Cerebellum (tissue), 4 donors: ENCODE measurements at places on chromosomes 6 and 20.

GRCh38 chr20:38855356-38855755, 49.9 kb downstream of the PPP1R16B start:
- no peak for DNase-seq

- DNase-seq: no peak
These were observed 125.6 kb downstream of the MAFB start for GRCh38 chr20:40563296-40563950.

GRCh38 chr6:71902261-71902660, 15.9 kb downstream of the RIMS1 start:
- no peak for DNase-seq

GRCh38 chr20:44637522-44638372, 13.8 kb downstream of the ADA start:
- no peak for DNase-seq

DNA sequence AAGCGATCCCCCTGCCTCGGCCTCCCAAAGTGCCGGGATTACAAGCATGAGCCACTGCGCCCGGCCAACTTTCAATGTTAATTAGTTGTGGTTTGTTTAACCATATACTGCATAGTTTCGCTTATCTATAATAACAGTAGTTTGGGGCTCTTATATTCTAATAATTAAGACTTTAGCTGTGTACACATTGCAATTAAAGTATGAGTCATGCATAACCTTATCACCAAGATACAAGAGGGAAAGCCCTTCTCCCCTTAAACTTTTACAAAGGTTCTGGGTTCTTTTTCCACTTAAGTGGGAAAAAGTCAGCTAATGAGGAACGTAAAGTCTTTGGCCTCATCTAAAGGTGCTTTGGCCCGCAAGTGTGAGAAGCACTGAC, 3.2 kb upstream of the MCCD1 start:
- DNase-seq: no peak

GRCh38 chr20:51597389-51598231, 55.1 kb upstream of the NFATC2 start:
- no peak for DNase-seq

DNA sequence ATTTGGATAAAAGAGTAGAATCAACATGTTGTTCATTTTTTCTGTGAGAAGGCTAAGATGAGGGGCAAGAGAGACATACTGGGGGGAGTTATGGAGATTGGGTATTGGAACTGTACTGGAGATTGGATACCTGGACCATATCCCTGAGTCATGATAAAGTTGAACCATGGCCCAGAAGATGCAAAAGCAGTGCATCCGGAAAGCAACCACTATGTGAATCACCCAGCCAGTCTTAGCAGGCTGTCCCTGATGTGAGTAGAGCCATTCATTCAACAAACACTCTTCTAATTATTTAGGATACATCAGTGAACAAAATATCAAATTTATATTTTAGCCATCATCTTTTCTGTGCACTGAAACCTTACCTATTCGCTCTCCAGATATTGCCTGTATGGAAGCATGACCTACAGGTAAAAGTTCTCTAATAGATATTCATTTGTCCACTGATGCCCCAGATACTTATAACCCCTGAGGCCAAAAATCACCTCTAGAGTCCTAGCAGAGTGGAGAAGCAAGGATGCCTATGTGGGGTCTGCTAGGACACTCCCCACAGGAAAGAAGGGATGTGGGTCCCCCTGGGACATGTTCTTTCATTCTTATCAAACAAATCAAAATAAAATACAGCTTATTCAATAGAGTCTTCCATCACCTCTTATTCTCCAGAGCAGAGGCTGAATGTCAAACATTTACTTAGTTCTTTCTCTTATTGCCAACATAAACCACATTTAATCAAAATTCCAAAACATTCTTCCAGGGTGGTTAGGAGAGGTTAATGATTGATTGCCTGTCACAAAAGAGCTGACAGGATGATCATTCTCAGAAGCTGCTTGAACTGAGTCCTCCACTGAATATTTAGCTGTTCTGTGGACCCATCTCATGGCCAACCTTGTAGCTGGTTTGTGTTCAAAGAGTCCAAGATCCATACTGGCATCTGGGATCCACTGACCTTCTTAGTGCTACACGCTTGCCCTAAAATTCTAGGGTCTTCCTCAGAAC, 37.0 kb upstream of the PKHD1 start:
- no peak for DNase-seq

- DNase-seq: no peak
These were observed 40.0 kb downstream of the MYLIP start for GRCh38 chr6:16168858-16169257.

DNA sequence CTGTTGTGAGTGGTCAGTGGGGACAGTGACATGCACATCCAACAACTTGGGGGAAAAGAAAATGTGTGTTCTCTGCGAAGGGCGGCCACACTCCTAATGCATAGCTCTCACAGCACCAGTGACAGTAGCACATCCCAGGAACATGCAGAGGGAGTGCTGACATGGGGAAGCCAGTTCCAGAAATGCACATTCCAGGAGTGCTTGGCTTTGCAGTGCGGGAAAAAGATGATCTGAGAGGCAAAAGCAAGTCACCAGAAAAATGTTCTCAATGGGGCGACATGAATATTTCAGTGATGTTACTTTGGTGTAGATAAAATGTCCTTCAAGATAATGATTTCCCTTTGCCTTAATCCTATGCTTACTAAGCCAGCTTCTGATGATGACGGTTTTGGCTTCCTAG, 42.9 kb upstream of the PDE10A start:
- DNase-seq: no peak

- no peak for DNase-seq
These were observed 25.6 kb upstream of the PREP start for GRCh38 chr6:105428342-105428957.

- no peak for DNase-seq
These were observed 12.1 kb downstream of the SSR1 start for GRCh38 chr6:7300926-7301325.

DNA sequence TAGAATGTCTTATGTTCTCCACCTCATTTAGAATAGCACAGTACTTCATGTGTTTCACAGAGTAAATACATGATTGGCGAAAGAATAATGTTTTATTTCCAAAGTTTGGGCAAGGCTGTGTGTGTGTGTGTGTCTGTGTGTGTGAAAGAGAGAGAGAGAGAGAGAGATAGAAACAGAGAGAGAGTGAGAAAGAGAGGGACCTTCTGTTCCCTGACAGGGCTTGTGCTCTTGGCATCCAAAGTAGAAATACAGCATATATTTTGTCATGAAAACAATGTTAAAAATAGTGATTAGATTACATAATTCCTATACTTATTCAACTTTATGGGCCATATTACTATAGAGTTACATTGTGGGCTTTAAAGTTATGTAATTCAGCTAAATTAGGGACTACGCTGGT, 201.2 kb downstream of the KIF6 start:
- DNase-seq: no peak

GRCh38 chr6:129280749-129281148, 397.8 kb downstream of the LAMA2 start:
- peak; percentile 64 for DNase-seq

GRCh38 chr6:95071464-95071863, 505.9 kb upstream of the MANEA start:
- no peak for DNase-seq

DNA sequence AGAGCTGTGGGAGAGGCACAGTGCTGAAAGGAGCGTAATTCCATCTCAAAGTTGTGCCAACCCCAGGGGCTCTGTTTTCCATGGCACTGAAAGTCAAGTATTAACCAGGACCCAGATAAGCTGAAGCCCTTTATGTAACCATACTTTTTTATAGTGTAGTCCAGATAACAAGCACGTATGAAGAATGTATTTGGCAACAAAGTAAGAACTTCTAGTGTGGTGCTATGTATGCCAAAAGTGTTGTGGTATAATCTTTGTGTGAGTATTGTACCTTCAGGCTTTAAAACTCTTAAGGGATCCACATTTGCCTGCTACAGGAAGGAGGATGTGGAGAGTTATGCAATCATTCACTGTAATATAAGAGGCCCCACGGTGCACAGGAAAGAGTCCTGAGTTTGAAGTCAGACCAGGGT, 129.4 kb downstream of the IBTK start:
- DNase-seq: no peak

DNA sequence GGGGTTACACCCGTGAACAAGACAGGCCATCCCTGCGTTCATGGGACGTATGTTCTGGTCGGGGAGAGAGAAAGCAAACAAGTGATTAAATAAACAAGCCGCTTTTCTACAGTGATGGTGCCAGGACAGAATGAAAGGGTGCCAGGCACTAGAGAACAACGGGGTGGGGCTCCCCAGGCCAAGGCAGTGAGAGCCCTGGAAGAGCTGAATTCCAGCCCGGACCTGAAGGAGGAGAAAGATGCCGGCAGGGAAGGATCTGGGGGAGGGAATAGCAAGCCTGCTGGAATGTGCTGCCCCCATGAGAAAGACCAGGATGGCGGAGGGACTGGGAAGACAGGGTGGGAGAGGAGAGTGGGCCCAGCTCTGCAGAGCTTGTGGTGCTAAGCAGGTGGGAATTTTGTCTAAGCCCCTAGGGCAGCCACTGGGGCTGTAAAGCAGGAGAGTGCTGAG, 7.5 kb downstream of the SNAI1 start:
- no peak for DNase-seq

DNA sequence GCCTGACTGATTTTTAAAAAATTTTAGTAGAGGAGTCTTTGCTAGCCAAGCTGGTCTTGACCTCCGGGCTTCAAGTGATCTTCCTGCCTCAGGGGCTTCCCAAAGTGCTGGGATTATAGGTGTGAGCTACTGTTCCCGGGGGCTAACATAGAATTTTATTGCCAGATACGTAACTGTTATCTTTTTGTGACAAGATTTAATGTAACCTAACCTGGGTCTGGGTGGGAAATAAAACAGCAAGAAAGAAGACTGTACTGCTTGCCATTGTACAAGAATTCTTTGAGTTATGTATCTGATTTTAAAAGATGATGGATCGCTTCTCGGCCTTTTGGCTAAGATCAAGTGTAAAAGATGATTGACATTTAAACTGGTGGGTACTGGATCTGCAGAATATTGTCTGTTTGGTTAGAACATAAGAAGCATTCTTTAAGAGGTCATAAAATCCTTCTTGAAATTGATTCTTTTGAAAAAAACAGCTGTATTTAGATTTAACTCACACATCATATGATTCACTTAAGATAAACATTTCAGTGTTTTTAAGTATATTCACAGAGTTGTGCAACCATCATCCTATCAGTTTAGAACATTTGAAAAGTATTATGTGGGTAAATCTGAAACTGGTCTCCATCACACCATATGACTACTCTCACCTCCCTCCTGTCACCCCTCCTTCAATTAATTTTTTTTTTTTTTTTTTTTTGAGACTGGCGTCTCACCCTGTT, 21.6 kb downstream of the TPX2 start:
- no peak for DNase-seq

- no peak for DNase-seq
These were observed 72.4 kb upstream of the KIF25 start for GRCh38 chr6:167925026-167925425.

DNA sequence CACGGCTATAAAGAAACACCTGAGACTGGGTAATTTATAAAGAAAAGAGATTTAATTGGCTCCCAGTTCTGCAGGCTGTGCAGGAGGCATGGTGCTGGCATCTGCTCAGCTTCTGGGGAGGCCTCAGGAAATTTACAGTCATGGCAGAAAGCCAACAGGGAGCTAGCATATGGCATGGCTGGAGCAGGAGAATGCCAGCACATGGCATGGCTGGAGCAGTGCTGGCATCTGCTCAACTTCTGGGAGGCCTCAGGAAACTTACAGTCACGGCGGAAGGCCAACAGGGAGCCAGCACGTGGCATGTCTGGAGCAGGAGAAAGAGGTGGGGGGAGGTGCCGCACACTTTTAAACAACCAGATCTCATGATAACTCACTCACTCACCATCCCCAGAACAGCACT, 32.5 kb upstream of the DACT2 start:
- no peak for DNase-seq

- no peak for DNase-seq
These were observed 995.3 kb downstream of the PHF3 start for GRCh38 chr6:64630901-64631300.

GRCh38 chr6:158283304-158283980, 28.8 kb upstream of the TULP4 start:
- no peak for DNase-seq

GRCh38 chr6:7314414-7314813, 1.4 kb upstream of the SSR1 start:
- no peak for DNase-seq

GRCh38 chr20:13342469-13343242, 121.6 kb downstream of the ISM1 start:
- no peak for DNase-seq

GRCh38 chr6:155495011-155495768, 39.6 kb upstream of the NOX3 start:
- DNase-seq: no peak

- no peak for DNase-seq
These were observed 509.7 kb upstream of the SULF2 start for GRCh38 chr20:48294942-48295341.
